Nucleus accumbens (tissue), 56 donors: ENCODE measurements at places on chromosomes 7 and 10.

GRCh38 chr10:101217450-101218281, 11.6 kb downstream of the LBX1 start:
- DNase-seq: no peak

GRCh38 chr7:1163121-1163520, 3.1 kb upstream of the ZFAND2A start:
- no peak for DNase-seq

- DNase-seq: no peak
Measured at GRCh38 chr7:129911790-129912189, 41.0 kb downstream of the UBE2H start.

- DNase-seq: no peak
Measured at GRCh38 chr10:99827936-99828335, 45.5 kb downstream of the ABCC2 start.

DNA sequence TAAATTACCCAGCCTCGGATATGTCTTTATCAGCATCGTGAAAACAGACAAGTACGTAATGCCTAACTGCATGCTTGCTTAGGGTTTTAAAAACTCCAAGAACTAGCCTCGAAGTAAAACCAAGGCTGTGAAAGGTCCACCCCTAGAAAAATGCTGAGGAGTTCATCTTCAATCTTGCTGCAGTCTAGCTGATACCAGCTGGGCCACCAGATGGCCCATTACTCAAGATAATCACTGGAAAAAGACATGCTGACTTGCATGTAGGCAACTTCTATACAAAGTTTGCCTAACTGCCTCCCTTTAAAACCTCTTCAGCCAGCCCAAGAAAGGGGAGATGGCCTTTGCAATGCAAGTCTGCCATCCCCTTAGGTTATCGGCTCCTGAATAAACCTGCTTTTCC, 614.1 kb downstream of the GALNT17 start:
- no peak for DNase-seq

DNA sequence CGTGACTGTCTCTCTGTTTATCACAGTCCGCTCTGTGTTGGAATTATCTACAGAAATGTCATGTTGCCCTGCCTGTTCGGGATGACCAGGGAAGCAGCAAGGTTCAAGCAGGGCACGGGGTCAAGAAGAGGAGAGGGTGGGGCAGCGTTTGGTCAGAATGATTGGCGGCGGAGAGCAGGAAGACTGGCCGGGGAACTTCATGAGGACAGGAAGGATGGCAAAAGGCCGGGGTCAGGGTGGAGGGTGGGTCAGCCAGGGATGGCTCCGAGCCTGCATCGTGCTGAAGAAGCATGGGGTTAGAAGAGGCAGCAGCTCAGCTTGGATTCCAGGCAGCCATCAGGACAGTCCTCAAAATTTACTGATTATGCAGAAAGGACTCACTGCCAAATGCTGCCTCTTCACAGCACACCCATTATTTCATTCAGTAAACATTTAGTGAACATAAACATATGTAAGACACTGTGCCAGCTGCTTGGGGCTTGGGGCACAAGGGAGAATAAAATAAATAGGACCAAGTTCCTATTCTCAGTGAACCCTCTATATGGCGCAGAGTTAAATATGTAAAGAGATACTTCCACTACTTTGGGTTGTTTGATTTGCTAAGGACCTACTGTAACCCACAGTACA, 42.8 kb downstream of the WNT2 start:
- no peak for DNase-seq

DNA sequence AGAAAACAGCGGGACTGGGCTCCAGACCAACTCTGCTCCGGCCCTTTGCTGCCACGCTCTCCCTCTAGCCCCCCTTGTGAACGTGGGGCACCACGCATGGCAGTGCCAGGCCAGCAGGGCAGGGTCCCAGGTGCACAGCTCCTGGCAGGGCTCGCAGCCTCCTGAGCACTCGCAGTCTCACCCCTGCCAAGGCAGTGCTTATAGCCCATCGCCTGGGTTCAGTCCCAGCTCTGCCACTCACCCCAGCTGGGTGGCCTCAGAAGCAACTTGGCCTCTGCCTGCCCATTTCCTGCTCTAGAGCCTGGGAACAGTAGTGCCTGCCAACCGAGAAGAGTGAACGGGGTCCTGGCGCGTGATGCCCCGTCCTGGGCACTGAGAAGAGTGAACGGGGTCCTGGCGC, 36.3 kb downstream of the CFAP46 start:
- DNase-seq: no peak
